Activated T-cell treated with anti-CD3 and anti-CD28 coated beads for 1 hour (primary cell): ENCODE measurements at places on chromosomes 12 and 14.

GRCh38 chr12:54865683-54866324, 11.5 kb downstream of the MUCL1 start:
- DNase-seq: no peak

GRCh38 chr14:50012644-50013043, 103.7 kb downstream of the VCPKMT start:
- DNase-seq: no peak

DNA sequence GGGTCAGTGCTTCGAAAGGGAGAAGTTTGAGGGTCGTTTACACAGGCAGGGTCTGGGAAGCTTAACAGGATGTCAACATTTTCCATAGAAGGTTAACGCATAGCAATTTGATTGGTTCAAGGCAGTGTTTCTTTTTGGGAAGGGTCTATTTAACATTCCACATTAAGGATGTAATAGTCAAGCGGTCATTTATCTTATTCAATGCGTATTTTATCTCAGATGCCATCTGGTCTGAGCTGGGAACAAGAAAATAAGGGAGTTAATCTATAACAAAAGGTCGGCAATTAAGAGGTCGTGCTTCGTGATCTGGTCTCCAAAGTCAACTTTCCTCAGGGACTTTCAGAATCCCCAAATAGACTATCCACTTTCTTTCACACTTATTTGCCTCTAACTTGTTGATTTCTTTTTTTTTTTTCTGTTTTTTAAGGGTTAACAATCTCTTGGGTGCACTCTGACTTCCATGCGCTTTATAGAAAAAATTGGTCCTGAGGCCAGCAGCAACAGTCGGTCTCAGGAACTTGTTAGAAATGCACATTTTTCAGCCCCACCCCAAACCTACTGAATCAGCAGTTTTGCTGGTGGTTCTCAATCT, 550 bp upstream of the RESF1 start:
- no peak for DNase-seq

DNA sequence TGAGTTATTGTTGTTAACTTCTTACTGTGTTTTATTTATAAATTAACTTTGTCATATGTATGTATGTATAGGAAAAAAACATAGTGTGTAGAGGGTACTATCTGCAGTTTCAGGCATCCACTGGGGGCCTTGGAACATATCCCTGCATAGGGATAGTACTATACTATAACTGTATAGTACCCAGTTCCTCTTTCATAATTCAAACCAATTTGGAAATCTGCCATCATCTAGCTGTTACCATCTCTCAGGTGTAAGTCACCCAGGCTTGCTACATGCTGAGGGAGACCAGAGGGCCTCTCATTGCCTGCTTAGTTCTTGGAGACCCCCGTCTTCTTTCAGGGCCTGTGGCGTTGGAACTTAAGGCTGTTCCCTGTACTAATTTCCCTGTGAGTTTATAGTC, 12.9 kb upstream of the DCD start:
- no peak for DNase-seq

GRCh38 chr12:111443586-111443985, 37.9 kb downstream of the SH2B3 start:
- no peak for DNase-seq

DNA sequence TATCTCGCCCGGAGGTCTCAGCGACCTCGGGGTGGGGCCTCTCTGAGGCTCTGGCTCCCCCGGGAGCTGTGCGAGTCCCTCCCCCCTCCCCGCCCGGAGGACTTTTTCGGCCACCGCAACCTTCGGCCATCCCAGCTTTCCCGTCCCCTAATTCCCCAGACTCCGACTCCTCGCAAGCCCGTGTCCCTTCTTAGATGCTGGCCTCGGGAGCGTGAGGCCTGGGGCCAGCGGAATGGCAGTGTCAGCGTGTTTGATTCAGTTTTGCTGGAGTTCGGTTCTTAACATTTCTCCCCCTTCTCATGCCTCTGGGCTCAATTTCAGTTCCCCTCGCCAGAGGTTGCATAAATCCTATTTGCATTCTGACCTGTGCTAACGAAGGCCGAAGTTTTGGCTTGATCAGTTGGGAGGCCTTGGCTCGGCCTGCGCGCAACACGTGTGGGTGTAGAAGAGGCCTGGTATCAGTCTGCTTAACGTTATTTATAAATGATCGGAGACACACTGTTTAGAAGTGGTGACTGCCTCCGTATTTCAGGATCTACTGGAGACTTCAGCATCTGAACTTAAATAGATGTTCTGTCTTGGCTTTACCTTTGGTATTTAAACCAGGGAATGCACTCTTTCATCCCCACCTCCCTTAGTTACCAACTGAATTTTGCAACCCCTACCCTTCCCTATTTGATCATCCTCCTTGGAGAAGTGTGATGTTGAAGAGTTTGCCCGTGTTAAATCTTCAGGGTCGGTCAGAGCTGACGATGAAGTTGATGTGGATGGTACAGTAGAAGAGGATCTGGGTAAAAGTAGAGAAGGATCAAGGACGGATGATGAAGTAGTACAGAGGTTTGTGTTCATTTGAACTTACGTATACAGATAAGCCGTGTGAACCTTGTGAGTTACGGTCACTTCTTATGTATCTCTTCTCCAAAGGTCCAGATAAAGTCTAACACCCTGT, 851 bp downstream of the HSP90B1 start:
- peak; percentile 4 for DNase-seq

- no peak for DNase-seq
These were observed 3.3 kb downstream of the IL26 start for GRCh38 chr12:68222326-68222725.

GRCh38 chr14:38254571-38255407, 1.1 kb downstream of the CLEC14A start:
- no peak for DNase-seq

DNA sequence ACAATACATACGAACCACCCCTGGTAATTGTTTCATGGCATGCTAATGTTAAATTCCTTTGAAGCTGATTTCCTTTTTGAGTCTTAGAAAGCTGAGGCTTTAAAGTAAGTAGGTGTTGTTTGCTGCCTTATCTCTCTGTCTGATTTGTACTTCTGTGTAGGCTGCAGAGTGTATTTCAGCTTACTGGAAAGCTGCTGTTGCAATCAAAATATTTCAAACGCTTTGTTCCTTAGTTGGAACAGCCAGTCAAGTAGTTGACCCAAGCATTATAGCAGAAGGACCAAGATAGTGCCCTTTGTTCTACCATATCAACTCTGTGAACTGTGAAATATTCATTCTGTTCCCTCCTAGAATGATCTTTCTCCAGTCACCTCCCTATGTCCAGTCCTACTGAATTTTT, 3.1 kb downstream of the PKP2 start:
- no peak for DNase-seq

GRCh38 chr12:132329036-132329719, at the start of gene GALNT9:
TSS of gene GALNT9 (minus strand) at chr12:132329589. CDS start at chr12:132329203, 386 bp downstream.
- DNase-seq: no peak

GRCh38 chr12:26271889-26272492, 76.6 kb downstream of the SSPN start:
- DNase-seq: no peak

DNA sequence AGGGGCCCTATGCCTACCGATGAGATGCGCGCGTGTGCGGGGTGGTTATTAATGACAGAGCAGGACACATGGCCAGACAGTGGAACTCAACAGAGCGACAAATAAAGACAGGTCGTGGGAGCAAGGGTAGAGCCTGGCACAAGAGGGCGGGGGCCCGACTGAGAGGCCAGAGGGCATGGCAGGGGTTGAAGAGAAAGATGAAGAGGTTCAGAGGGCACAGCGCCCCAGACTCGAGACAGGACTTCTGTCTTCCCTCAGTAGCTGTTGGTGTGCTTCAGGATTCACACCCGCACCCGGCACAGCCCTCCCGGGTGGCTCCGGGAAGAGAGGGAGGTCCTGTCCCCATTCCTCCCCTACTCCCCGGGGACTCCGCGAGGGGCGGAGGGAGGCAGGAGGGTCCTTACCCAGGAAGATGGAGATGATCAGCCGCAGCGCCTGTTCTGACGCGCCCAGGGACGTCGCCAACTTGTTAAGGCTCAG, 366 bp downstream of the LPCAT3 start:
- DNase-seq: no peak

DNA sequence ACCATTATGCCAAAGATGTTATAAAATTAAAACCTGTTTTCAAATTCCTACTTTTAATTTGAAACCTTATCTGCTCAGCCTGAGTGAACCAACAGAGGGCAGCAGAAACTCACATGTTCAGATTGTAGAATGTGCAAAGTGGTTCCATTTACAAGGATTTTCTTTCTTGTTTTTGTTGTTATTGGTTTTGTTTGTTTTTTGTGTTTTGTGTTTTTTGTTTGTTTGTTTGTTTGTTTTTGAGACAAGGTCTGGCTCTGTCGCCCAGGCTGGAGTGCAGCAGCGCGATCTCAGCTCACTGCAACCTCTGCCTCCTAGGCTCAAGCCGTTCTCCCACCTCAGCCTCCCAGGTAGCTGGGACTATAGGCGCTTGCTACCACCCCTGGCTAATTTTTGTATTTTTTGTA, 22.8 kb upstream of the GARIN2 start:
- peak; percentile 7 for DNase-seq

DNA sequence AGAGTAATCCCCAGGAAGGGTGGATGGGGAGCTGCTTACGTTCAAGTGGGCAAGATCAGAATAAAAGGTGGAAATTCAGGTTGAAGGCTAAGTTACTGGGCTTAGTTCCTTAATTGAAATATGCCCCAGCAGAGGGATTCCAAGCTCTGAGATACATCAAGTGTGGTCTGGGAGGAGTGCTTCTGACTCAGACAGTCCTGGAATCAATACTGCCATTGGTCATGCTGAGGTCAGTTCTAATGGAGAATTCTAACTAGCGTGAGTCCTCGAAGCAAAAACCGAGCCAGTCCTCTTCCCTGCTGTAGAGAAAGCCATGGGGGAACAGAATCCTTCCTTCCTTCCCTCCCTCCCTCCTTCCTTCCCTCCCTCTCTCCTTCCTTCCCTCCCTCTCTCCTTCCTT, 39.9 kb downstream of the NOS1 start:
- DNase-seq: no peak

DNA sequence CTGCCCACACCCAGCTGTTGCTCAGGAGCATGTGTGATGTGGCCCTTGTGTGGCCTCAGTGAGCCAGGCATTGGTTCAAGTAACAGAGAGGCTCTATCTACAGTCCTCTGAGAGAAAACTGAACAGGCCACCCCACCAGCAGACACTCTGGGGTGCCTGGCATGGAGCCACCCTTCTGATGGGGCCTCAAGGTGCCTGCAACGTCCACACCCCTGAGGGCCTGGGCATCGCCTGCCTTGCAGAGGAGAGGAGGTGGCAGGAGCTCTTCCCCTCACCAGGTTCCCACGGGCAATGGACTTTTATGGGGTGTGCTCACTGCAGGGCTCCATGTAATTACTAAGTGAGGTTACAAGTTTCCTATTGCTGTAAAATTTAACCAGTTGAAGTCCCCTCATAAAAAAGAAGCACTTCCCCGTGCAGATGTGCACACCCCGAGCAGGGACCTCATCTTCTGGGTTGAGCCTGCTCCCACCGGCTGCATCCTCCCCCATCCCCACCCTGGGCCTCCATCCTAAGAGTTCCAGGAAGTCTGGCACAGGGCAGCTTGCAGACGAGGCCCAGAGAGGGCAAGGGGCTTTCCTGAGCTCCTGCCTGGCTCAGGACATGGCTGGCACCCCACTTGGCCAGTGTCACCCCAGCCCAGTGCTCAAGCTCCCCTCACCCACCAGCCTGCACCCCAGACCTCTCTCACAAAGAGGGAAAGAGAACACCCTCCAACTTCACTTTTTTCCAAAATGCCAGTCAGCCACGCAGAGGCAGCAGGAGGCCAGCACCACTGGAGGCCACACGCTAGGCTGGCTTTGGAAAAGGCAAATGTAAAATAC, 270.4 kb upstream of the RTL1 start:
- DNase-seq: no peak

- DNase-seq: no peak
These were observed 270.9 kb downstream of the ALX1 start for GRCh38 chr12:85550924-85551323.

- DNase-seq: no peak
These were observed 205.8 kb upstream of the RTL1 start for GRCh38 chr14:101109347-101109638.

GRCh38 chr12:111249018-111249370, 119.9 kb downstream of the PHETA1 start:
- no peak for DNase-seq

- peak; percentile 36 for DNase-seq
These were observed 644 bp downstream of the NAB2 start for GRCh38 chr12:57089271-57090245.

DNA sequence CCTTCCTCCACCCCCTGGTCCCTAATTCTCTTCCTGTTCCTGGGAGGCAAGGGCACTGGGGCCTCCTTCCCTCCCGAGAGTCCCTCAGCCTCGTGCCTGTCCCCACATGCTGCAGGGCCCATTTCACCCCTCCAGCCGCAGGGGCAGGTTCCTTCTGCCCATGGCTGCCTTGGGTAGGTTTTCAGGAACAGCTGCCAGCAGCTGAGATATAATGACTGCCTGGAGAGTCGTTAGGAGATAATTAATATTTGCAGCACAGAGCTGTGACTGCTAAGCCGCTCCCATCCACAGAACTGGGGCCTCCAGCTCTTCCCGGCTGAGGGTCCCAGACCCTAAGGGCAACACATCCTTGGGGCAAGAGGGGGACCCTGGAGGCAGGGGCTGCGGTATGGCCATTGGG, 211.9 kb upstream of the LHX5 start:
- no peak for DNase-seq
